Cardiac muscle cell (in vitro differentiated cells and primary cell): ENCODE measurements at places on chromosomes 7 and 10. TPM values are rescaled to one million over a fixed set of nuclear protein-coding genes. Genes with fewer than 3 reads are reported as not detected.

- H3K36me3 ChIP-seq, result no peaks in the 10 kb centered on the region
- no peaks in the 10 kb centered on the region for H3K27me3 ChIP-seq
- no peak overlapping the region for H3K4me3 ChIP-seq
- H3K4me1 ChIP-seq, result no peaks in the 10 kb centered on the region
- no peak for DNase-seq
Measured at GRCh38 chr7:52670608-52671225, 364.7 kb upstream of the POM121L12 start.

GRCh38 chr7:129423700-129424410 is 10.4 kb upstream of the STRIP2 start:
- no peak overlapping the region for H3K4me3 ChIP-seq
- no peaks in the 10 kb centered on the region for H3K27me3 ChIP-seq
- DNase-seq, result peak; percentile 47
- H3K36me3 ChIP-seq, result no peaks in the 10 kb centered on the region

GRCh38 chr10:117762819-117763172 is 220.2 kb downstream of the EMX2 start:
- H3K4me1 ChIP-seq, result no peaks in the 10 kb centered on the region
- peak; percentile 30 for DNase-seq
- H3K27ac ChIP-seq, result no peak overlapping the region
- H3K36me3 ChIP-seq, result no peaks in the 10 kb centered on the region
- H3K4me3 ChIP-seq, result no peak overlapping the region
- H3K27me3 ChIP-seq, result peaks cover 52% of the 10 kb centered on the region

GRCh38 chr10:120428754-120429153 is 28.3 kb upstream of the PLPP4 start:
- H3K4me3 ChIP-seq, result no peak overlapping the region
- H3K27ac ChIP-seq, result no peak overlapping the region
- no peaks in the 10 kb centered on the region for H3K4me1 ChIP-seq

- H3K4me1 ChIP-seq, result no peaks in the 10 kb centered on the region
- no peaks in the 10 kb centered on the region for H3K27me3 ChIP-seq
- no peak for DNase-seq
- no peak overlapping the region for H3K4me3 ChIP-seq
- no peak overlapping the region for H3K27ac ChIP-seq
Measured at GRCh38 chr10:6958711-6959110, 378.6 kb upstream of the PRKCQ start.

DNA sequence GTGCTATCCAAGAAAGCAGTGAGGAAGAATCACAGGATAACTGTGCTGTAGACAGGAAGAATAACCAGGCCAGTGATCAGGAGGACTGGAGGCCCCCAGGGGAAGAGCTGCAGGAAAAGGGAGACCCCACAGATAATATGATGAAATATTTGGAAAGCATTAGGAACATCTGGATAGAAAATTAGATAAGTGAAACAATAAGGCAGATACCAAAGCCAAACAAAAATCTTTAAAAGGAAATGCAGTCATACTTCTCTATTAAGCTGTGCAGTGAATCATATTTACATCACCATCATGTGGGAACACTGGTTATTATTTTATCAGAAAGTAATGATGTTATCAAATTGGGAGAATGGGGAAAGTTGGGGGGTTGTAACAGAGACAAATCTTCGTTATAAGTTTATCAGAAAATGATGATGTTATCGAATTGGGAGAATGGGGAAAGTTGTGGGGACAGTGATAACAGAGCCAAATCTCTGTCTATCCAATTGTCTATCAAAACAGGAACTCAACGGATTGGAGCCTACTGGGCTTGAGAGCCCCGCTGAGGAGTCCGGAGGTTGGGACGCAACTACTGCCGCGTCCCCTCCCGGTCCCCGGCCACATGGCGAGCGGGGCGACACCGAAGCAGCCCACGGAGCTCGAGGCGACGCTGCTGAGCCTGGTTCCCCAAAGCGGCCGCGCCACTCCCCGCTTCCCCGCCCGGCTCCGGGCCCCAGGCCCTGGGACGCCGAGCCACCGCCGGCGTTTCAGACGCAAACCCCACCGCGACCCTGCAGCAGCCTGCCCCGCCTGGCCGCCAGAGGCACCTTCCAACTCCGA is 14.0 kb upstream of the RALA start:
- H3K36me3 ChIP-seq, result no peaks in the 10 kb centered on the region
- H3K4me3 ChIP-seq, result no peak overlapping the region
- no peak overlapping the region for H3K27ac ChIP-seq
- peak; percentile 72 for DNase-seq

DNA sequence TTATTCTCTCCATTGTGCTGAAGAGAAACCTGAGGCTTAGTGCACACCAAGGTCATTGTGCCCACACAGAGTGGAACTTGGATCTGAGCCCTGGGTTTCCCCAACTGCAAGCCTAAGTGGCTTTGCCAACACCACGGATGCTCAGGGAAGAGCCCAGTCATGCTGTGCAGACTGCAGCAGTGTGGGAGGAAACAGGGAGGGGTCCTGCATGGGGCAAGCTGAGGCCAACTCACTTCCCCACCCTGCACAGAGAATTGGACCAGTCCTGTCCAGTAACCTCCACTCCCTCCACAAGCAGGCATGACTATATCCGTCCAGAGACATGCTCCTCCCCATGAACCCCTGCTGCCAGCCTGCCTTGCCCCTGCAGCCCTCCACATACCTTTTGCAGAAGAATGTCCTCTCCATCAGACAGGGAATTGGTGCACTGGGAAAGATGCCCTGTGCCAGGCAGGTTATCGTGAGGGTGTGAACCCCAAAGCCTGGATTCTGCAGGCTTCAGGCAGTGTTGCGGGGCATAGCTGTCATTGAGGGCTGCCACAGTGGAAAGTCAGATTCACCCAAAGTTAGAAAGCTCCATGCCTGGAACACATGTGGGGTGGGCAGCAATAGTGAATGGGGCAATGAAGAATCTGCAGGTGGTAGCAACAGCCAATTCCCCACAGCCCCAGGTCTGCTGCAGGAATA is 44.9 kb downstream of the DRGX start:
- no peak overlapping the region for H3K27ac ChIP-seq
- DNase-seq, result no peak
- H3K4me1 ChIP-seq, result no peaks in the 10 kb centered on the region
- no peak overlapping the region for H3K4me3 ChIP-seq

DNA sequence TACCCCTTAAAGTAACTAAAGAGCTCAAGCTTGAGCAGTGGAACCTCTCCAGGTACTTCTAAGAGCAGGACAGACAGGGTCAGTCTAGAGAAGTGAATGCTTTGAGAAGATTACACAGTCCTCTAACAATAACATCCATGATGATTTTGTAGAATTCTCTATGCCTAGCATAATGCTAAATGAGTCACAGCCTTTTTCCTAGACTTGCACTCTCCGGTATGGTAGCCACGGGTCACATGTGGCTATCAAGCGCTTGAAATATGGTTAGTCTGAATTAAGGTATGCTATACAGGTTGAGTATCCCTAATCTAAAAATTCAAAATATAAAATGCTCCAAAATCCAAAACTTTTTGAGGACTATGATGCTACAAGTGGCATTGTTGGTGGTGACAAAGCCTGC is 166.6 kb upstream of the MKLN1 start:
- no peak overlapping the region for H3K4me3 ChIP-seq
- no peaks in the 10 kb centered on the region for H3K4me1 ChIP-seq
- no peaks in the 10 kb centered on the region for H3K27me3 ChIP-seq
- DNase-seq, result no peak
- H3K27ac ChIP-seq, result no peak overlapping the region

DNA sequence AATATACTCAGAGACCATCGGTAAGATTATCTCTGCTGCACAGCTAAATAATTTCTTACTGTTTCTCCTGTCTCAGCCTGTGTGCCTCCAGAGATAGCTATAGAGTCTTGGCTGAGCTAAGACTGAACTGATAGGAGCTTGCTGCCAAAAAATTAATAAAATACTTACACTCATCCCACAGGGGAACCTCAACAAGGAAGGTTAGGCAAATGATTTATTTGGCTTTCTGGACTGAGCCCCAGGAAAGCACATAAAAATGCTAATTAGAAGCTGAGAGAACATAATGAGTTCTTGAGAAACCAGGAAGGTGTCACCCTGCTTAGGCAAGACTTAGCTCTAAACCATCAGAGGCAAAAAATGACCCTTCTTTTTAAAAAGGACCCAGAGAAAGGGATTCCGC is 534.5 kb downstream of the TNS3 start:
- no peak overlapping the region for H3K27ac ChIP-seq
- H3K36me3 ChIP-seq, result no peaks in the 10 kb centered on the region
- H3K27me3 ChIP-seq, result no peaks in the 10 kb centered on the region
- DNase-seq, result no peak
- peaks cover 18% of the 10 kb centered on the region for H3K4me1 ChIP-seq

DNA sequence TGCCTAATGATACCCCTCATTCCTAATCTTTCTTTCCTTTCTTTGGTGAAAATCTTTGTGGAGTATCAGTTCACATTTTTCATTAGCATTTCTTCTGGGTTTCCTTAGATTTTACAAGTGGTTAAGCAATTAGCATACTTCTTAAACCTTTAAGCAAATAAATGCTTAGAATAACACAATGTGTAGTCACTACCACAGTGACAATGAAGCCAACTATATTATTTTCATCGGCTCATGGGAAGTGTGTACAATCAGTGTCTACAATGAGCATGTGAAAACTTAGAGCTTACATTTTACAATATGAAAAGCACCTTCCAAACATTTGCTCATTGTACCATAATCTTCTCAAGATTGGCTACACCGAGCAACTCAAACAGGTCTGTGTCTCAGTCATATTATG is 176.2 kb upstream of the PLXNA4 start:
- no peaks in the 10 kb centered on the region for H3K4me1 ChIP-seq
- no peak overlapping the region for H3K4me3 ChIP-seq
- H3K27me3 ChIP-seq, result no peaks in the 10 kb centered on the region
- H3K27ac ChIP-seq, result no peak overlapping the region

DNA sequence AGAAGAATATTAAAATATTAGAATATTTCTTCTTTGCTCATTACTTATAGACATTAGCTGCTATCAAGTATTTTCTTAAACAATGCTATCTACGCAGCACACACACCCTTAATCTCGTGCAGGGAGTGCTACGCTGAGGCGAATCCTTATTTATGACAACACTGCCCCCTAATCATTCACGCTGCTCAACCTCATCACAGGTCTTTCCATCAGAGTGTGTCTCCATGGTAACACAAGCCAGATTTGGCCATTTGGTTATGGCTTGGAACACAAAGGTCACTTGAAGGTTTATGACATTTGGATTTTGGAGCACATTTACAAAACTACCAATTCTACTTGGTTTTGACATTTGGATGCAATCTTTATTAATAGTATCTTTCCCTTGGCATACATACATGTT is 45.4 kb upstream of the MYO3A start:
- H3K27me3 ChIP-seq, result no peaks in the 10 kb centered on the region
- no peaks in the 10 kb centered on the region for H3K36me3 ChIP-seq
- no peak overlapping the region for H3K4me3 ChIP-seq
- H3K27ac ChIP-seq, result no peak overlapping the region
- H3K4me1 ChIP-seq, result no peaks in the 10 kb centered on the region
- DNase-seq, result no peak

DNA sequence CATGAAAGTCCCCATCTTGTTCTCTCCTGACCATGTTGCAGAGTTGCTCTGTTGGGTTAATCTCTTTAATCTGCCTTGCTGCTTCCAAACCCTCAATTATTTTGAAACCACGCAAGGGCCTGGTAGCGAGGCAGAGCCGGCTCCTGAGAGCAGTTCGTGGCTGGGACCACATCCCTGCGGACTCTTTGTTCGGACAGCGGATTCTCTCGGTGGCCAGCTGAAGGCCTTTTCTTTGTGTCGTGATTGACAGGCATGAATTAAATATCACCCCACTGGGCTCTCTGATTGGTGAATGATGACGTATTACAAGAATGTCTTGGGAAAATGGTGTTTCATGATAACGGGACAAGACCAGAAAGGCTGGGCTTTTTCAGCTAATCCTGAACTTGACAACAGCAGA is 66.9 kb upstream of the ARHGAP21 start:
- no peak for DNase-seq
- H3K4me1 ChIP-seq, result no peaks in the 10 kb centered on the region

GRCh38 chr10:128165536-128165935 is 39.3 kb upstream of the MKI67 start:
- no peaks in the 10 kb centered on the region for H3K4me1 ChIP-seq
- no peak overlapping the region for H3K4me3 ChIP-seq
- H3K36me3 ChIP-seq, result no peaks in the 10 kb centered on the region
- no peak overlapping the region for H3K27ac ChIP-seq
- no peaks in the 10 kb centered on the region for H3K27me3 ChIP-seq
- no peak for DNase-seq

GRCh38 chr7:132943645-132944044 is 138.2 kb downstream of the CHCHD3 start:
- H3K27me3 ChIP-seq, result no peaks in the 10 kb centered on the region
- no peaks in the 10 kb centered on the region for H3K36me3 ChIP-seq
- no peaks in the 10 kb centered on the region for H3K4me1 ChIP-seq
- no peak overlapping the region for H3K4me3 ChIP-seq

DNA sequence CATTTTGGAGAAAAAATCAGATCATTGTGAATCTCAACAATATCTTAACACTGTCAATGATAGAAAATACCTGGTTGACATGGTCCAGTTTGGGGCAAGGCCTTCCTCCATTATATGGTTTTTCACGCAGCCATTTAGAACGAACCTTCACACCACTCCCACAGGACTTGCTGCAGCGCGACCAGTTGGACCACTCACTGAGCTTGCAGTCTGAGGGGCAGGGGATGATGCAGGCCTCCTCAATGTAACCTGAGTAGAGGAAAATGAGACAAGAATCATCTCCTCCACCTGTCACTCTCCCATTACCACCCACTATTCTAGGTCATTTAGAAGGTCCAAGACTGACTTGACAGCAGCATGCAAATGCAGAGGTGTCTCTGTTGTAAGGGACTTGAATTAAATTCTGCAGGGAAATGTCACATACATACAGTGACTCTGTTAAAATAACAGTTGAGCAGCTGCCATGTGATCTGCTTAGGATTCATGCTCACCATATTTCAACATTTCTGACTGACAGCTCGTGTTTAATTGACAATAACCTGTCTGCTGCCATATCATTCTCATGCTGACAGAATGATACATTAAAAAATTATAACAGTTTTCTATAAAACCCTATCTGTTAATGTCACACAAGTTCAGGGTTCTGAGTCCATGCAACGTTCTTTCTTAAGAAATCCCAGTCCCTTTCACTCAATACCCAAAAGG is 403.0 kb downstream of the THSD7A start:
- no peaks in the 10 kb centered on the region for H3K4me1 ChIP-seq
- H3K27ac ChIP-seq, result no peak overlapping the region
- H3K27me3 ChIP-seq, result no peaks in the 10 kb centered on the region
- no peaks in the 10 kb centered on the region for H3K36me3 ChIP-seq

- H3K27ac ChIP-seq, result no peak overlapping the region
- H3K27me3 ChIP-seq, result no peaks in the 10 kb centered on the region
- no peaks in the 10 kb centered on the region for H3K4me1 ChIP-seq
- no peak for DNase-seq
- H3K36me3 ChIP-seq, result no peaks in the 10 kb centered on the region
Measured at GRCh38 chr10:97529685-97530465, 31.2 kb downstream of the UBTD1 start.

Gene SRRM3
- 0.89 and 1.2 TPM in 2 replicates for total RNA-seq

Gene FOXI2
- not detected in 2 replicates for total RNA-seq

Gene CYP3A5
- 0.24 and 4.8 TPM in 2 replicates for total RNA-seq
